Activated naive CD4-positive, alpha-beta T cell treated with Interleukin-2 at 50 U/mL for 16 hours (primary cell): ENCODE measurements at places on chromosomes 16 and 17.

DNA sequence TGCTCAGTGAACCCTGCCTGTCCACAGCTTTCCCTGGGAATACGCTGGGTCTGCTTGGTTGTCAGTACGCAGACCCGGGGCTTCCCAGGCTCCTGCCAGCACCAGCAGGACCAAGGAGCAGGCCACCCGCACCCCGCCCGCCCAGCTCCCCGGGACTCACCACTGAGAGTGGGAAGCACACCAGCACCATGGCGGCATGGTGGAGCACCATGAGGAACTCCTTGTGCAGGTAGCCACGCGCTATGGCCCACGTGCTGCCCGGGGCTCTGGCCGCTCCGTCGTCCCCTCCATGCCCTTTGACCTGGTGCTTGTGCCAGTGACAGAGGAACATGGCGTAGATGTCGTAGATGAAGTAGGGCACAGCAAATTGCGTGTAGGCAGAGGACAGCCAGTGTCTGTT lies 3.5 kb downstream of the C16orf92 start:
- no peak for DNase-seq

GRCh38 chr16:12573300-12573699 lies 230.4 kb downstream of the CPPED1 start:
- no peak for DNase-seq

GRCh38 chr16:13306161-13306995 lies 405.0 kb downstream of the SHISA9 start:
- DNase-seq, result no peak

DNA sequence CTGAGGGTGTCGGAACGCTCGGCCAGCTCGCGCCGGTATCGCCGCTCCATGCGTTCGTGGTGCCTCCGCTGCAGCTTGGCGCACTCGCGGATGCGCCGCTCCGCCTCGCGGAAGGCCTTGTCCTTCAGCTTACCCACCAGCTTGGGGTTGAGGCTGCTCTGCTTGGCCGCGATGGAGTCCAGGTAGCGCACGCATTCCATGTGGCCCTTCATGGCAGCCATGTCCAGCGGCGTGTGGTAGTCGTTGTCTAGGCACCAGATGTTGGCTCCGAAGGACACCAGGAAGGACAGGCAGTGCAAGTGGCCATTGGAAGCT lies 2.8 kb downstream of the USH1G start:
- DNase-seq, result no peak

- no peak for DNase-seq
Measured at GRCh38 chr17:81223762-81224130, 981 bp upstream of the CEP131 start.

DNA sequence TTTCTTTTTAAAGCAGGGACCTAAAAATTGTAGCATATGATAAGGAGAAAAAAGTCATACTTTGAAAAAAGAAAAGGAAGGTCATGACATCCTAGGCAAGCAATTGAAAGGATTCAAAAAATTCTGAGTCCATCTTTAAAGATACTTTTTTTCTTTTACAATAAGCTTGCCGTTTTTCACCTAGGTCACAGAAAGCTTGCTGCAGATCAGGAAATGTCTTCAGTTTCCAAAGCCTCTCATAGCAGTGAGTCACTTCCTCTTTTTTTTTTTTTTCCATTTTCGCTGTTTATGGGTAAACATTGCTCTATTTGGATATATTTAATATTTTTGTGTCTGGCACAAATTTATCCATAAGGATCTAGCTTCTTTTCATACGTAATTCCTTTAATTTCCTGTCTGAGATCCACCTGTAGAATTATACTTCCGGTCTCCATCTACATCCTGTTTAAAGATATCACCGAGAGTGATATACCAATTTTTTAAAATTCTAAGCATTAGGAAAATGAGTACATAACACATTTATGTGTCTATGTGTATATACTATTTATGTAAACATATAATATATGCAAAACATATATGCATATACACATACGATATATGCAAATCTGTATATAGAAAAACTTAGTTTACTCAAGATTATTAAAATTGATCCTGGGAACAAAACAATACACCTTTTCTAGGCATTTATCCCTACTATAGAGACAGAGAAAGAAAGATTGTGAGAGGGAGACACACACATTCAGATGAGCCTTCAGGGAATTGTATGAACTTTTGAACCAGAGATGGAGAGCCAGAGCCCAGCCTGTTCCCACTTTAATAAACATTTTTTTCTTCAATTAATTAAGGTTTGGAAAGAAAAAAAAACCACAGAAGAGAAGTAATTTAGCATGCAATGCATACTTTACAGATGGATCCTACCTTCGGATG lies 134.4 kb downstream of the SKAP1 start:
- no peak for DNase-seq

DNA sequence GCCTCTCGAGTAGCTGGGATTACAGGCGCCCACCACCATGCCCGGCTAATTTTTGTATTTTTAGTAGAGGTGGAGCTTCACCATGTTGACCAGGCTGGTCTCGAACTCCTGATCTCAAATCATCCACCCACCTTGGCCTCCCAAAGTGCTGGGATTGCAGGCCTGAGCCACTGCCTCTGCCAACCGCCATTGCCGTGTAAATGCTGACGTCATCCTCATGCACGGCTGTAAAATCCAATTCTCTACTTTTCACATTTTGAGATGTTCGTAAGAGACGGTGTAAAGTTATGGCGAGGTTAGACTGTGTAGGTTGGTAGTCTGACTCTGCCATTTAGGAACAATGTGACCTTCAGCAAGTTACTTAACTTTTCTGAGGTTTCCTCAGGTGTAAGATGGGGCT lies 1.7 kb upstream of the DNAJA2 start:
- no peak for DNase-seq

DNA sequence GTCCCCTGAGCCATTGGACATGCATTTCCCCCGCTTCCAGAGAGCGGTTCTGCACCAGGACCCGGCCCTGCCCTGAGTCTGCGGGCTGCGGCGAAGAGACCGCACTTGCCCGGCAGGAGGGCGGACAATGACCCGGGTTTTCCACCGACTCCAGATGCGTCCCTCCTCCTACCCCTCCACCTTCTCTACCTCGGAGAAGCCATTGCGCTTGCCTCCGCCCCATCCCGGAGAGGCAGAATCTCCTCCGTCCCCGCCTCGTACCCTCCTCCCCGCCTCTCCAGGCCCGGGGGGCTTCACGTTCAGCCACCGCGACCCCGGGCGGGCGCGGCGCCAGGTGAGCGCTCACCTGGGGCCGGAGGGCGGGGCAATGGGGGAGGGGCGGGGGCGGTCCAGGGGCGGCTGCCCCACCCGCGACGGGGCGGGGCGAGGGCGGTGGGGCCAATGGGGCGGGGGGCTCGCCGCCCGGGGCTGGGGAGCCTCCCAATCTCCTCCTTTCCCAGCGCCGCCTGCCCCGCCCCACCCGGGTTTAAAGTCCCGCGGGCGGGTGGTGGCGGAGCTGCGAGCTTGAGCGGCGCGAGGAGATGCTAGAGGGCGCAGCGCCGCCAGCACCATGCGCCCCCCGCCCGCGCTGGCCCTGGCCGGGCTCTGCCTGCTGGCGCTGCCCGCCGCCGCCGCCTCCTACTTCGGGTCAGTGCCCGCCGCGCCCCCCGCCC lies at the start of gene WNT9B:
Gene WNT9B (plus strand): TSS at position 555 of the 713 bp plus-strand sequence. CDS start 56 bp downstream, at position 611.
- no peak for DNase-seq

DNA sequence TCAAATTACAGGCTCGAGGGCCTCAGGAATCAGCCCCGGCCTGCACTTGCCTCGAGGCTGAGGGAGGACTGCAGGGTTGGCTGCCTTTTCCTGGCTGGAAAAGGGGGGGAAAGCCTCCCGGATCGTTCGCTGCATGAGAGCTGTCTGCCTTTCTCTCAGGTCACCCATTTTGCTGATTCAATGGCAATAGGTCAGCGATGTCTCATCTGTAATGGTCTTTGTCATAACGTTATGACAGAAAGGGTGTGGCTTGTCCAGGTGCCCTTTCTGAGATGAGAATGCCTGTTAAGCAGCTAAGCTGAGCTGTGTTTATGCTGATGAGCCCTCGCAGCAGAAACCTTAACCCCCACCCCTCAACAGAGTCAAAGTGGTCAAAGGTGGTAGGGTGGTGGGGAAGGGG lies 81.8 kb downstream of the AKAP1 start:
- DNase-seq, result no peak

- DNase-seq, result no peak
Measured at GRCh38 chr16:15055141-15056053, 477 bp downstream of the NTAN1 start.

DNA sequence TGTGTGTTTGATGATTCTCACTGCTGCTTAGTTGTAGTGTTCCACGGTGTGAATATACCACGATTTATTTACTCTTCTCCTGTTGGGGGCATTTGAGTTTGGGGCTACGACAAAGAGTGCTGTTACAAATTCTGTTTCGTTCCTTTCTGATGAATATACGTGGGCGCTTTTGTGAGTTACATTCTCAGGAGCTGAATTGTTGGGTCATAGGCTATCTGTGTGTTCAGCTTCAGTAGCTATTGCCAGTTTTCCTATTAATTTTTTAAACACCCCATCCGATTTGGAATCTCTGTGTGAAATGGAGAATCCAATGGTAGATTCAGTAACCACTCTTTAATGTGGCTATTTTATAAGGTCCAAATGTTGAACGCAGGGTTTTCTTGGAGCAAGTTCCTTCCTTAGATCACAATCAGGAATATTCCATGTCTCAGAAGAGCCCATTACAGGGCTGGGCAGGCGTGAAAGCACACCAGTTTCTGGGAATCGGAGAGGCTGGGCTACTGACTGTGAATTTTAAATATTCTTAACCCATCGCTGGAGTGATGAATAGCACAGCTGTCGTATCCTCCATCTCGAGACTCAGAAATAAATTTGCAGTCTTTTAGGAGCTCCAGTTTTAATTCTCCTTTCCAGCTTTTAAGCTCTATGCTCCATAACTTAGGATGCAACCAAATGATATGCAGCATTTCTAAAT lies 115.9 kb downstream of the PITPNC1 start:
- no peak for DNase-seq
